ENCODE measurements at places on chromosomes 4 and X.
A peak's percentile ranks its signal among the peaks of the same experiment; 100 is the strongest.

DNA sequence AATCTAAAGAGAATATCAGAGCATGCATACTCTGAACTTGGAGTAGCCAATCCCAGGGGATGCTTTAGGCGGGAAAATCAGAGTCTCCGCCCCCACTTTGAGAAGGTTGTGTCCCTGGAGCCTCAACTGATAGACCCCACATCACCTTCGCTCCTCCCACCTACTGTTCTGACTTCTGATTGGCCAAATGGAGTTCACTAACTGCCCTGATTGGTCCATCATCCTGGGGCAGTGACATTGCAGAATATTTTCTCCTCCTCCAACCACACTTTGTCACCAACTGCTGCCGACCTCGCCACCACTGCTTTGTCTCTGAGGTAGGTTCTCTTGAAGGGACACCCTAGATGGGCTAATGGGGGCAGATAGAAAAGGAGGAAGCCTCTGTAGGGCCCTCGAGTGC lies 22.7 kb upstream of the SPACA5B start:
- no peak for DNase-seq

- DNase-seq: no peak
These were observed 426.2 kb downstream of the PCDH7 start for GRCh38 chr4:31146366-31146765.

GRCh38 chr4:182876427-182876826 lies 40.8 kb downstream of the DCTD start:
- DNase-seq: peak; percentile 55

DNA sequence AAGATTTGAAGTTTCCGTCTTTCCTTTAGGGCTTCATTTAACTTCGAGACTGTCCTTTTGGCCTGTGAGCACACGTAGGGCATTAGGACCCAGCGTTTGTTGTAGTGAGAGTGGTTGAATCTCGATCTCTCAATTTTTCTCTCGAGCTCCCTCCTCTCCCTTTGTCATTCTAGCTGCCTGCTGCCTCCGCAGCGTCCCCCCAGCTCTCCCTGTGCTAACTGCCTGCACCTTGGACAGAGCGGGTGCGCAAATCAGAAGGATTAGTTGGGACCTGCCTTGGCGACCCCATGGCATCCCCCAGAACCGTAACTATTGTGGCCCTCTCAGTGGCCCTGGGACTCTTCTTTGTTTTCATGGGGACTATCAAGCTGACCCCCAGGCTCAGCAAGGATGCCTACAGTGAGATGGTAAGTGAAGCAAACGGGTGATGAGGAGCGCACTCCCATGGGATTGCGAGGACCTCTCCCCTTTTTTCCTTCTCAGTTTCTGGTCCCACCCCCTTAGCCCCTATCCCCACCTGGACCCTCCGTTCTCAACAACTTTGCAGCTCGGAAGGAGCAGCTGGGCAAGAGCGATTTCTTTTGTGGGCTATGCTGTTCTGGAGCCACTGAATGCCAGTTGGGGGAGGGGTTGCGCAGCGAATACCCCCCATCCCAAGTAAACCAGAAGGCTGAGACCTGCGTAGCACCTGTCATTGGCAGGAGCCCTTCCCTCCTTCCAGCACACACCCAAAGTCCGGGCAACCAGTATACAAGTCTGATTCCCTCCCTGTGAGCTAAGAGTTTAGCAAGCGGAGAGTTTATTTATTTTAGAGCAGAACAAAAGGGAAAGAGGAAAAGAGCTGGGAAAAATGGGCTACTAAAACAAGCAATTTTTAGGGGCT lies at the start of gene TMEM35A:
Gene TMEM35A, plus strand, starts transcription at position 164 of the 883 bp plus-strand sequence. Its CDS starts 124 bp downstream, at position 288.
- DNase-seq: peak; percentile 15

GRCh38 chr4:123997776-123998449 lies 601.3 kb downstream of the SPRY1 start:
- DNase-seq: no peak

GRCh38 chr4:6681191-6681590 lies 12.5 kb upstream of the S100P start:
- no peak for DNase-seq

DNA sequence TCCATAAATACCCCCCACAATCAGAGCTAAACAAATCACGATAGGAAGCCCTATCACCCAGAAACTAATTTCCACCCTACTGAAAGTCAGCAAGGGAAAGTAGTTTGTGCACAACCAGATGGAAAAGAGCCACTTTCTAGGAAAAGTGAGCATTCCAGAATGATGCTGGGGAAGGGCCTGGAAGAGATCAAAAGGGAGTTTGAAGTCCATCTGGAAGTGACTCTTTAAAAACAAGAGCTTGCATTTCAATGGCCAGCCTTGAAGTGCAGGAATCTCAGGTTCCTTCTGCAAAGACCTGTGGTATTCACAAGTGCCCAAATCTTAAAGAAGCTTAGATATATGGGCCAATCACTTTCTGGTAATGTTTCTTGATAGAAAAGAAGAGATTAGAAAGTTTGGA lies 97.0 kb upstream of the LDB2 start:
- no peak for DNase-seq

DNA sequence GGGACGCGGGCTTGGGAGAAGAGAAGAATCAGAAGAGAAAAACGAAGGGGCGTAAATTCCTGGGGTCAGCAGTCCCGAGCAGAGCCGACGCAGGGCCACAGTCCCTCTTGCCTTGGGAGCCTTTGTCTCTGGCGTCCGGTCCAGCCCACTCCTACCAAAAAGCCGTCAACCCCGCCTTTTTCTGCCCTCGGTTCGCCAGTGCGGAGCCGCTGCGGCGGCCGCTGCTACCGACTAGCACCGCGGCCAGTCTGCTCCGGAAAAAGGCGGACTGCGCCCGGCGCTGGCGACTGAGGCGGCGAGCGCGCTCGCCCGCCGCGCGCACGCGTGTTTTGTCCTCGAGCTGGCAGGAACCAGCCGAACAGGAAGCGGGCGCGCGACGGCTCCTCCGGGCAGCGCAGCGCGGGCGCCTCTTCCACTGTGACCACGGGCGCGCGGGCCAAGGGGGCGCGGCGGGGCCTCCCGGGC lies 502 bp downstream of the HNRNPDL start:
- no peak for DNase-seq

DNA sequence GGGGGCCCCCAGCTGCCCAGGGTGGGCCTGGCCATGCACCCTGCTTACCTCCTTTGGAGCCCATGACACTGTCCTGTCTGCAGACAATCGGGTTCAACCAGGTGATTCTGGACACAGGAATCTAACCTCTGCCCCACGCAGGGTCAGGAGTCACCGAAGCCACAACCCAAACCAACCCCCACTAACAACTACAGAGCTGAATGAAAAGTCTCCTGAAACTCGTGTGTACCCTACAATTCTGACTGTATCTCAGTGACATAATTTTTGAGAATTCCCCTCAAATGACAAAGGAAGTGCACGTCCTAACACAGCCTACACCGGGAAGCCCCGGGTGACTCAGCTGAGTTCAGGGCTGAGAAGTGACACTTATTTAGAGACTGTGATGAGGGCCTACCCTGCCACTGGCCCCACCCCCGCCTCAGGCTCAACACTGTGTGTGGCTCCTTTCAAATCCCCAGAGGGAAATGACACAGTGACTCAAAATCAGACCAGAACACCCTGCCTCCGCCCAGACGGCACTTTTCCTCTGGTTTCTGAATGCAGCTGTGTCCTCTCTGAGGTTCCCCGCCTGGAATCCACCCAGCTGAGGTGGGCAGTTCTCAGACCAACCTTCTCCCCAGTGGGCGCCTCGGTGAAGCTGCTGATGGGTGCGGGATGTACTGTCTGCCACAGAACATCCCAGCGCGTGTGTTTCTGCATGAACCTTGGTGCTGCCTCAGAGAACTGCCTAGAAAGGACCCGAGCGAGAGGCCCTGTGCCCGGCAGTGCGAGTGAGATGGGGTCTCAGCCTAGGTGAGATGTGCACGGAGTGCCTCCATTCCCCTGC lies 9.9 kb downstream of the TNIP2 start:
- DNase-seq: no peak

DNA sequence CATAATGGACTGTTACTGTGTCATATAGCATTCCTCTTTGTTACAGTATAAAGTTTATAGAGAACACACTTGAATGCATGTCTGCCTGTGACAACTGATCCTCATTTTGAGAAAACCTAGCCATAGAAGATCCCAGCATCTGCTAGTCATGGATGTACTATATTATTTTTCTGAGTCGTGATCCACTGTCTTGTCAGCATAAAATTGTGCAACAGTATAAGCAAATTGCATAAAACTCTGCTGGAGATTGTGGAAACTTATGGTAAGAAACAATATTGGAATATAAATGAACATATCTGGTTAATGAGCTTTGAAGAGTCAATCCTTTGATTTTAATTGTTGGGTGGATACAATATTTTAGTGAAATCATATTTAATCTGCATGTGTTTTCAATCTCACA lies 3.6 kb downstream of the NEIL3 start:
- DNase-seq: no peak

DNA sequence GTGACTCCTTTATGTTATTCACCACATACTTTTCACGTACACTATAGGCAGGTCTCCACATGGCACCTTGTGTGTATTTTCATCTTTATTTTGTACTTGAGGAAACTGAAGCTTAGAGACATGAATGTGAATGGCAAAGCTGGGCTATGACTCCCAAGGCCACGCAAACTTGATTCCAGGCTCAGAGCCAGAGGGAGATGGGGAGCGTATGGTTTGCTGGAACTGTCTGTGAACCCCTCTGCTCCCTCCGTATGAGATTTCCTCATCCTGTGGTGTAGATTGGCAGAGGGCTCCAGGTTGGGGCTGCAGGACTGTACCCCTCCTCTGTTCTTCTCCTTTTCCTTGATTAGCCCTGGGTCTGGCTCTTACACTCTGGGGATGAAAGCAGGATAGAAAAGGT lies 16.1 kb upstream of the STARD8 start:
- DNase-seq: no peak

GRCh38 chrX:3393581-3394111 lies 47.2 kb upstream of the MXRA5 start:
- DNase-seq: no peak

GRCh38 chr4:40258627-40259026 lies 61.8 kb downstream of the RHOH start:
- DNase-seq: no peak

DNA sequence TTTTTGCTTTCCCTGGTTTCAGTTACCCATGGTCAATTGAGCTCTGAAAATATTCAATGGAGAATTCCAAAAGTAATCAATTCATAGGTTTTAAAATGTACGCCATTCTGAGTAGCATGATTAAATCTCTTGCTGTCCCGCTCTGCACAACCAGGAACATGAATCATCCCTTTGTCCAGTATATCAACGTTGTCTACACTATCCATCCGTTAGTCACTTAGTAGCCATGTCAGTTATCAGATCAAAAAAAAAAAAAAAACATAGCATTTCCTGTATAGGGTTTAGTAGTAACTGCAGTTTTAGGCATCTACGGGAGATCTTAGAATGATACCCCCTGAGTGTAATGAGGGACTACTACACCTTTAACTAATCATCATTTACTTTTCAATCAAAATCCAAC lies 15.1 kb downstream of the LAMP2 start:
- DNase-seq: no peak

- no peak for DNase-seq
These were observed 887.6 kb downstream of the PCDH19 start for GRCh38 chrX:99522450-99522849.

DNA sequence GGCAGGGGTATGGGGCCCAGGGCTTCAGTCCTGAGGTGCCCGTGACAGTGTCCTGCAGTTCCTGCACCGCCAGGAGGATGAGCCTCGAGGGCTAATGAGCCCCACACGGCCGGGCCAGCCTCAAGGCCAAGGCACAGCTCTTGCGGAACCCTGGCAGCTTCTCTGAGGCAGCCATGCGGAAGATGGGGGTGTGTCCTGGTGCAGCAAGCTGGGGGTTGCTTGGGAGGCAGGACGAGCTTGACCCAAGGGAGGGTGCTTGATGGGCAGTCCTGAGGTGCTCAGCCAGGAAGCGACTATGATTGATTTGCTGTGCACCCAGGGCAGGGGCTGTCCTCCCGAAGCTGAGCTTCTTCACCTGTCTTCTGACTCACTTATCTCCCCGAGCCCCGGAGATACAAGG lies 9.1 kb upstream of the FGFR3 start:
- no peak for DNase-seq

GRCh38 chrX:132860200-132860599 lies 98.2 kb downstream of the HS6ST2 start:
- DNase-seq: no peak

- no peak for DNase-seq
These were observed 423.3 kb downstream of the ARHGAP24 start for GRCh38 chr4:85898231-85898630.

GRCh38 chrX:107323786-107324492 lies 117.5 kb downstream of the DNAAF6 start:
- no peak for DNase-seq

- DNase-seq: peak; percentile 23
These were observed 74.4 kb upstream of the NAP1L2 start for GRCh38 chrX:73289039-73289438.

DNA sequence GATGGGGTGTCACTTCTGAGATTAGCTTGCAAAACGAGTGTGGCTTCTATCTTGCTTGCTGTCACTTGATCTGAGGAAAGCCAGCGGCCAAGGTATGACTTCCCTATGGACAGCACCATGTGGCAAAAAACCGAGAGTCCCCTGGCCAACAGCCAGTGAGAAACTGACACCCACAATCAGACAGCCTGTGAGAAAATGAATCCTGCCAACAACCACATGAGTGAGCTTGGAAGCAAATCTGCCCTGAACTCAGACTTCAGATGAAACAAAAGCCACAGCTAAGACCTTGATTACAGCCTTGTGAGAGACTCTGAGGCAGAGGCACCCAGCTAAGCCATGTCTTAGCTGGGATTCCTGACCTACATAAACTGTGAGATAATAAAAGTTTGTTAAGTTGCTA lies 45.5 kb downstream of the PPP1R2C start:
- no peak for DNase-seq

DNA sequence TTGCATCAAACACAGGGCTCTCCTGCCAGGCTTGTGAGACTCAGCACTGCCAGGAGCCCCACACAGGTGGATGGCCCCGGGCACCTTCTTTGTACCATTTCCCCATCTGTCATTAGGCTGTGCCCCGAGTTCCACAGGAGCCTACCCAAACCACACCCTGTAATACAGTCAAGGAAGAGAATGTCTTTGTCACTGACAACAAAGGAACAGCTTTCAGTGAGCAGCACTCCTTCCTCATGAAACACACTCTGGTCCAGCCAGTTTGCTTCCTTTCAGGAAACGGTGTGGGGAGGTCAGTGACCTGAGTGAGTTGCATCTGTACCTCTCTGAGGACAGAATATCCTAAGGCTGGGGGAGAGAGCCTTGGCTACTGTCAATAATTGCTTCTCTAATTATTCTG lies 53.7 kb downstream of the LNX1 start:
- no peak for DNase-seq

GRCh38 chrX:32483534-32484136 lies 727.7 kb downstream of the DMD start:
- DNase-seq: no peak

Measured in WERI-Rb-1 (cell line).